ENCODE measurements at places on chromosomes 6 and 20. TPM values are rescaled to one million over a fixed set of nuclear protein-coding genes. Genes with fewer than 3 reads are reported as not detected.

GNRH2 gene
- not detected for total RNA-seq

CST3 gene
- 104 TPM for total RNA-seq

CDYL gene
- 65.6 TPM for total RNA-seq

CGAS gene
- total RNA-seq, result 0.55 TPM

SLC44A4 gene
- total RNA-seq, result 0.48 TPM

AFDN gene
- 107 TPM for total RNA-seq

MDFI gene
- 205 TPM for total RNA-seq

CYP21A2 gene
- total RNA-seq, result not detected

PLEKHG1 gene
- total RNA-seq, result 0.44 TPM

GSTA2 gene
- not detected for total RNA-seq

SIRPB2 gene
- not detected for total RNA-seq

BTNL2 gene
- not detected for total RNA-seq

GRM1 gene
- 0.14 TPM for total RNA-seq

SAMD5 gene
- 0.17 TPM for total RNA-seq

BLOC1S5 gene
- total RNA-seq, result 15.6 TPM

VSTM2L gene
- total RNA-seq, result 2.7 TPM

LST1 gene
- not detected for total RNA-seq

E2F1 gene
- 57.8 TPM for total RNA-seq

OR2B2 gene
- not detected for total RNA-seq

FAM209A gene
- 0.45 TPM for total RNA-seq

MMP24 gene
- 14.8 TPM for total RNA-seq

COL11A2 gene
- 0.48 TPM for total RNA-seq

MOG gene
- 2.0 TPM for total RNA-seq

HEY2 gene
- 30.4 TPM for total RNA-seq

KIFC1 gene
- 101 TPM for total RNA-seq

SLC16A10 gene
- 5.1 TPM for total RNA-seq

SOX18 gene
- 0.52 TPM for total RNA-seq

EPHA7 gene
- 10.2 TPM for total RNA-seq

HLA-G gene
- total RNA-seq, result 0.41 TPM

RIPOR3 gene
- 1.1 TPM for total RNA-seq

BPIFB4 gene
- not detected for total RNA-seq

TCP11 gene
- 0.31 TPM for total RNA-seq

TGM6 gene
- not detected for total RNA-seq

GTSF1L gene
- not detected for total RNA-seq

RAET1G gene
- total RNA-seq, result not detected

MATN4 gene
- 0.67 TPM for total RNA-seq

TCF21 gene
- not detected for total RNA-seq

AURKA gene
- total RNA-seq, result 160 TPM

CRYBG1 gene
- 1.3 TPM for total RNA-seq

NMBR gene
- not detected for total RNA-seq

C20orf144 gene
- 0.11 TPM for total RNA-seq

LAMA4 gene
- total RNA-seq, result 2.1 TPM

C6orf58 gene
- total RNA-seq, result not detected

Measured in H7 (cell line).